Endodermal cell (in vitro differentiated cells): ENCODE measurements at places on chromosomes 16 and 17. TPM values are rescaled to one million over a fixed set of nuclear protein-coding genes. Genes with fewer than 3 reads are reported as not detected.
A peak's percentile ranks its signal among the peaks of the same experiment; 100 is the strongest.

SLC4A1 gene
- not detected in 3 replicates for total RNA-seq

STH gene
- total RNA-seq = not detected in 3 replicates

CCDC144A gene
- total RNA-seq = 0.73 to 1.3 TPM (median 0.90 TPM) in 3 replicates

MKS1 gene
- 26.4 and 32.2 TPM in 2 replicates for total RNA-seq

LRRC37A gene
- 3.4 and 4.9 TPM in 2 replicates for total RNA-seq

GRCh38 chr17:78140169-78141051 is 5.8 kb upstream of the C17orf99 start:
- peak; percentile 100 for DNase-seq

DNA sequence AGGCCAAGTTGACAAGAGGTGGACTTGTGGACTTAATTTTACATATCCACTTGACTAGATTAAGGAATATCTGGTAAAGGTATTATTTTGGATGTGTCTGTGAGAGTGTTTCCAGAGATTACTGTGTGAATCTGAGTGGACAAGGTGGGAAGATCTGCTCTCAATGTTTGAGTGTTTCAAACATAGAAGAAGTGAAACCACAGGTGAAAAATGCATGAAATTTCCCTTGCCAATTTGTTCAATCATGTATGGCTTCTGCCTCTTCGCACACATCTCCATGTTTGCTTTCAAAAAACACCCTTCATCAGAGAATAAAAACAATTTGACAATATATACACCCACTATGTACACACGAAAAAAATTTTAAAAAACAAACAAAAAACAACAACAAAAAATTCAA is 152.7 kb downstream of the SALL1 start:
- DNase-seq = no peak

DNA sequence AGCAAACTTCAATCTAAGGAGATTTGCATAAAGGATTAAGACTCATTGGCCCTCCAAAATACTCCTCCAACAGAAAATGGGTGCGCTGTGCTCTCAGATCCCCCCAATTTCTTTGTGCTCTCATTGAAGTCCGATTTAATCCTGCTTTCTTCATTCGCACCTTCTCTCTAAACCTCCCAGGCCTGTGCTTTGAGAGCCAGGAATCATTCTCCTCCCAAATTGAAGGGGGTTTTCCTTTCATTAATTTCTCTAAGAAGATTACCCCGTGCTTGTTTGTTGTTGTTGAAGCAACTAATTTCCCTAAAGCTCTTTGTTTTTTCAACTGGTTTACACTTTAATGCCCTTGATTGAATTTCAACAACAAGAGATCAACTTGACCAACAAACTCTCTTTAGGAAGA is 304.2 kb upstream of the IRX3 start:
- peak; percentile 31 for DNase-seq

- no peak for DNase-seq
Measured at GRCh38 chr17:9313346-9313745, 262.3 kb downstream of the STX8 start.

DNA sequence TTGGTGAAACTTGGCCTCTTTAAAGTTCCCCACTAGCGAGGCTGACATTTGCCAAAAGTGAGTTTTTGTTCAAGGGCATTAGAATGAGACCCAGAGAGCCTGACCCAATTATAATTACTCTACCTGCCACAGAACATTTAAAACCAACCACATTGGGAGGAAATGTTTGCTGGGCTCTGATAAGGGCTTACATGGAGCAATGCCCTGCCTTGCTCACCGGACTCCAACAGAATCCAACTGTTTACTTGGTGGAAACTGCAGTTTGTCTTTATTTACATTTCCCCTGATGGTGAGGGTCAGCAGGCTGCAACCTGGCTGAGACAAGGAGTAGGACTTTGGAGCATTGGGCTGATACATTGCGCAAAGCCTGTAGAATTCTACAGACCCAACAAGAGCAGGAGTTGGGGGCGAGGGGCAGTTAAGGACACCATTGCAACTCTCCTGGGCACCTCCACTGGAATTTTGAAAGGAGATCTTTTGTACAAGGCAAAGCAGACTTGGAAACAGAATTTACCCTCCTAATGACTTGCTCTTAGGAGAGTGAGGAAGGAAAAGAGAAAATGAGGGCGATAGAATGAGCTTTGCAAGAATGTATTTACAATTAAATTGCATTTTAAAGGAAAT is 368.6 kb downstream of the SHISA9 start:
- no peak for DNase-seq

- DNase-seq = peak; percentile 76
Measured at GRCh38 chr16:2471016-2471652, at the start of gene NTN3. NTN3 (plus strand) TSS chr16:2471297; CDS start chr16:2471702, 405 bp downstream.
